ENCODE measurements at places on chromosomes 2 and 18.

- DNase-seq, result no peak
Measured at GRCh38 chr2:14239605-14240004, 392.9 kb upstream of the LRATD1 start.

- no peak for DNase-seq
Measured at GRCh38 chr2:181781078-181781786, 100.9 kb upstream of the NEUROD1 start.

- DNase-seq, result no peak
Measured at GRCh38 chr2:201820383-201821007, 14.2 kb downstream of the CDK15 start.

GRCh38 chr2:9982248-9982647 is 30.8 kb downstream of the GRHL1 start:
- DNase-seq, result no peak

DNA sequence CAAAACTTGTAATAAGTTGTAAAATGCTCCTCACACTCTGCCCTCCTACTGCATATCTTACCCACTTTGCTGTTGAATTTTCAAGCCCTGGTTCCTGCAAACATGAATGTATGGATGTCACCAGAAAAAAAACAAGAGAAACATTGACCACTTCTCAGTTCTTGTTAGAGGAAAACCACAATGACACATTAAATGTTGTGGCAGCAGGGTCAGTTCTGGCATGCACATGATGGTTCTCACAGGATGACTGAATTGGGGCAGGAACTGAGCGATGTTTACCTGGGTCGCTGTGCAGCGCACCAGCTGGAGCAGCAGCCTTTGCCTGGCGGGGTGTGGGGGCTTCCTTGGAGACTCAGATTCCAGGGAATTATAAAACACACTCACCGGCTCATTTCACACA is 14.0 kb upstream of the PRKCE start:
- DNase-seq, result no peak

GRCh38 chr2:217360111-217360510 is 500.2 kb upstream of the TNP1 start:
- DNase-seq, result no peak

GRCh38 chr2:221205103-221205673 is 366.9 kb downstream of the EPHA4 start:
- DNase-seq, result no peak

DNA sequence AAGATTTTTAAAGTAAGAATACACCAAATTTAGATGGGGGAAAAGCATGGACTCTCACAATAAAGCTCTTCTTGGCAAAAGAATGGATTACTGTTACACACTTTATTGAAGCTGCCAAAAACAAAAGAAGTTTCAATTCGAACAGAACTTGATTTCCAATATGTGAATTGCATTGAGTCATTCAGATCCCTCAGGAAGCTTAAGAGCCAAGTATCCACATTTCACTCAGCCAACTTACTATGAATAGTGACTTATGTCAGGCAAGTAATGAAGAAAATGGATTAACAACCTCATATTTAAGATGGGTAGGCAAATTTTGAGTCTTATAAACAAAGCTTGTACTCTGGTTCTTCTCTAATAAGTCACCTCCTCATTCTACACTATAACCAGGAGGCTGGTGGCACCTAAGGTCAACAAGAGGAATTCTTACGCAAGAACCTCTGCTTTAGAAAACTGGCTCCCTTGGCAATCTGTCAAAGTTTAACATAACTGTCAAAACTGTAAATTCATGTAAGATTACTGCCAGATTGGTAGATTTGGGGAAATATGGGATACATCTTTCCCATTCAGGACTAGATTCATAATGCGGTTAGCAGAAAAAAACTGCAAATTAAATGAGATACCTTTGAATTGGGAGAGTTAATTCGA is 6.0 kb downstream of the HADHA start:
- no peak for DNase-seq

DNA sequence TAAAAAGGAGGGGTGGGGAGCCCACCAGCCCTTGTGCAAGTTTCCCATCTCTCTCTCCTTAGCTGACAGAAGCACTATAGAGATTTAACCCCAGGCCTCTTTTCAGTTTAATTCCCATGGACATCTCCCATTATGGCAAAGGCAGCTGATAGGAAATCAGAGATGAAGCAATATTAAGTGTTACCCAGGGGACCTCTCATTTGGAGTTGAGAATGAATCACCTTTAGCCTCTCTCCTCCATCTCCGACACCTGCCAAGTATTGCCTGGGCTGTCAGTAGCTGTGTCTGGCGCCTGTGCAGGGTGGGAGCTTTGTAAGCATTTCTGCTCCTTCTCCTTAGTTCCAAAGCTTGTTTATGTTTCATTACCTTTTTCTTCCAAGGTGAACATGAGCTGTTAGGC is 109.0 kb downstream of the AQP4 start:
- DNase-seq, result no peak

- DNase-seq, result no peak
Measured at GRCh38 chr2:30960213-30960612, 153.0 kb upstream of the CAPN13 start.

GRCh38 chr2:191151331-191151730 is 537 bp upstream of the STAT4 start:
- no peak for DNase-seq

DNA sequence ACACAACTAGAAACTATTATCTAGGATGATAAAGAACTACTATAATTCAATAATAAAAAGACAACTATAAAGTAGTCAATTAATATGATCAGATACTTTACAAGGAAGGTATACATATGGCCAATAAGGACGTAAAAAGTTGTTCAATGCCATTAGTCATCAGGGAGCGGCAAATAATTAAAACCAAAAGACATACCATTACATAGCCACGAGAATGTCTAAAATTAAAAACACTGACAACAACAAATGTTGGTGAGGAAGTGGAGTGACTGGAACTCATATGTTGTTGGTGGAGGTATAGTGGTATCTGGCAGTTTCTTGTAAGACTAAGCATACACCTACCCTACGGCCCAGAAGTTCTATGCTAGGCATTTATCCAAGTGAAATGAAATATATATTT is 152.4 kb downstream of the MTCL1 start:
- no peak for DNase-seq

DNA sequence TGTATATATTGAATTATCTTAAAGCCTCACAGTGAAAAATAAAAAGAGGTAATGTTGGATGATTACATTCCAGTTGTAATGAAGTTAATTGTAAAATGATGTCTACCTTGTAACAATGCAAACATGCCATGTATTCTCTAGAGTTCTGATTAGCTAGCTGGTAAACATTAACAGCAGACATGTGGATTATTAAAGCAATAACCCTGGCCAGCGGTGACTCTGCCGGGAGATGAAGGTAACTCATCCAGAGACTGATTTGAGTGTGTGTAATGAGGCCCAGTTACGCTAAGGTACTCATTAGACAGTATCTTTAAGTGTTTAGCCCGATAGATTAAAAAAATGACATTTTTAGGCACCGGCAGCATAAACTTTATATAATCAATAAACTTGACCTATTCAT is 79.6 kb upstream of the REV1 start:
- DNase-seq, result no peak

DNA sequence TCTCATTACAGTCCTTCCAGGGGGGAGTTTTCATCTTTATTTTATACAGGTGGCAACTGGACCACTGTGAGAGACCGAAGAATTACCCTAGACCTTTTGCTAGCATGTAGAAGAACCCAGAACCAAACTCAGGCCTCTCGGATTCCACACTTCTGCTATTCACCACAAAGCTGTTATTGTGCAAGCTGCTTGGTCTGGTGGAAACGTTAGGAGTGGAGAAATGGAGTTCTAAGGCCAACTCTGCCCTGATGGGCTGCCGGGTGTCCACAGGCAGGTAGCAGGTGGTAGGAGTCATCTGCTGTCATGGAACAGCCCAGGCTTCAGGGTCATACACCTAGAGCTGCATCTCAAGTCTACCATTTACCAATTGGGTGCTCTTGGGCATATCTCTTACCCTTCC is 218.8 kb downstream of the BCL11A start:
- DNase-seq, result no peak

- peak; percentile 9 for DNase-seq
Measured at GRCh38 chr18:48227206-48227605, 182.0 kb downstream of the ZBTB7C start.

- DNase-seq, result no peak
Measured at GRCh38 chr2:62423883-62424458, 82.0 kb downstream of the TMEM17 start.

DNA sequence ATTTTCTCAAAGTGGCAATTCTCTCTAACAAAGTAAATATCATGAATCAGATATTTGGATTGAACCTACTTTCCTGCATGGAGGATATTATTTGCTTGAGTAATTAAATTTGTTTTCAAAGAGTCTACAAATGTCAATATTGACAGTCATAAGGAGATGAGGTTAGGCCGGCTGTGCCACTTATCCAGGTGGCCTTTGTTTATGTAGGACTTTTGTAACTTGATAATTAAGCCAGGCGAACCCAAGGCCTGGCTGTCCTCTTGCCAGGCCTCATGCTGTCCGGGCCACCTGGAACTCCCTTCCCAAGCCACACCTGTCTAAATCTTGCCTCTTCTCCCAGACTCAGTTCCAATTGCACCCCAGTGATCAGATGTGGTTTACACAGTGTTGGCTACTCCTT is 255.2 kb downstream of the ACKR3 start:
- no peak for DNase-seq

DNA sequence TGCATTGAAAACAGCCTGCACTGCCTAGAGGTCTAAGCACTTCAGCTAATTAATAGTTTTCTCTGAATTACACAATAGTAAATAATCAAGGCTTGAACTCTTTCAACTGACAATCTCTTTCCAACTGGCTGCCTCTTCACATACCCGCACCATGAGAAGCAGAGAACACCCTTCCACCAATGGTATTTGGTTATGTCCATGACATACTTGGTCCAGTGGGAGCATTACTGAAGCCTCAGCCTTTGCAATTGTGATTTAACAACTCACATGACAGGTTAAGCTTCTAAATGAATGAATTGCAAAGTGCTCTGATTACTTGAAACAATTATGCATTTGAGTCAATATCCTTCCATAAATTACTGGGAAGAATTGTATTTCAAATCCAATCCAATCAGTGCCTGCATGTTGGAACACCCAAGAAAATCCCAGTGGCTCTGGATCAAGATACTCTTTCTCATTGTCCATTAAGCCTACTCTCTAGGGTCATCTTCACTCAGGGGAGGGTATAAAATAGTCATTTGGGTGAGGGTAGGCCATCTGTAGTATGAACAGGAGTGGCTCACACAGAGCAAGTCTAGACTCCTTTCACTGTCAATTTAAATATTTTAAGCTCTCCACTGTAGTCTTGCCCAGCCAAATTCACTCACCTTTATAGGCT is 101.1 kb downstream of the HS1BP3 start:
- no peak for DNase-seq

GRCh38 chr2:240018071-240018750 is 6.9 kb downstream of the NDUFA10 start:
- no peak for DNase-seq

GRCh38 chr2:39128919-39129391 is 8.1 kb upstream of the SOS1 start:
- DNase-seq, result peak; percentile 73

DNA sequence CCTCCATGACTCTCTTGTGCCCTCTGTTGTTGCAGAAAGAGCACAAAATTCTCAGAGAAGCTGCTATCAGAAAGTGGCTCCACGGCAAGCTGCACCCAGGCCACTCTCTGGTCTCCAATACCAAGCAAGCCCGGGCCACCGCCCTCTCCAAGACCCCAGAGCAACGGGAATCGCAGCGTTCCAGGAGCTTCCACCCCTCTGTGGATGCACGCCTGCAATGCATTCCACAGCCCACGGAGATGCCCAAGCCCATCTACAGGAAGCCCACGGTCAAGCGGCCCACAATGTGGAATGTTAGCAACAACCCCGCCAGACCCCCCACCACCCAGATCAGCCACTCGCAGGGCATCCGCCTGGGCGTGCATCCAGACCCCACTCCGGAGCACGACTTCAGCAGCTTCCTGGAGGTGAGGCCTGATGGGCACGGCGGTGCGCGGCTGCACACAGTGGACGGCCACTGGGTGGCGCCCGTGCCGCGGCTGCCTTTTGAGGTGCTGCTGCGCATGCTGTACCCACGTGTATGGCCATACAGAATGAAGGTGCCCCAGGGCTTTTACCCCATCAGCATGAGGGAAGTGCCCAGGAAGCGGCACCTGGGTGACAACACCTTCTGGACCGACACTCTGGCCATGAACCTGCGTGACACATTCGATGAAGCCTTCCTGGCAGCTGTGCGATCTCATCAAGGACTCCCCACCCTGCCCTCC is 6.3 kb downstream of the ANKRD53 start:
- peak; percentile 81 for DNase-seq

- no peak for DNase-seq
Measured at GRCh38 chr2:102021779-102022178, 30.0 kb downstream of the IL1R2 start.

GRCh38 chr2:17912266-17912691 is 33.8 kb downstream of the KCNS3 start:
- DNase-seq, result no peak

DNA sequence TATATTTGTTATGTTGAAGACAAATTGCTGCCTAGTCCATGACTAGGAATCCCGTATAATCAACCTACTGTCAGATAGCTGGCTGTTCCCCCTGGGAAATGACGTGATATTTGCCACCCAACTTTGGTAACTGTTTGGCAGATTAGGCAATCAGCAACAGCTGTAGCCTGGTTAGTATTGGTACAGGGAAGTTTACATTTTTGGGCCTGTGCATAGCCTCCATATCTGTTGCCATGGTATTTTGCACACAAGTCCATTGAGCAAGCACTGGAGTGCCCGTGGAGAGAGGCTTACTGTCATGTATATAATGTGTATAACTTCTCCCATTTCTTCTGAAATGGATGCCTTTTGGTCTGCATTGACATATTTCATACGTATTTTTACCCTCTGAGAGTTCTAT is 27.7 kb downstream of the BIRC6 start:
- DNase-seq, result no peak

Data from activated naive CD4-positive, alpha-beta T cell treated with Interleukin-2 at 50 U/mL for 16 hours (primary cell).